Pancreas (tissue), 10 donors: ENCODE measurements at places on chromosomes 4 and X.

DNA sequence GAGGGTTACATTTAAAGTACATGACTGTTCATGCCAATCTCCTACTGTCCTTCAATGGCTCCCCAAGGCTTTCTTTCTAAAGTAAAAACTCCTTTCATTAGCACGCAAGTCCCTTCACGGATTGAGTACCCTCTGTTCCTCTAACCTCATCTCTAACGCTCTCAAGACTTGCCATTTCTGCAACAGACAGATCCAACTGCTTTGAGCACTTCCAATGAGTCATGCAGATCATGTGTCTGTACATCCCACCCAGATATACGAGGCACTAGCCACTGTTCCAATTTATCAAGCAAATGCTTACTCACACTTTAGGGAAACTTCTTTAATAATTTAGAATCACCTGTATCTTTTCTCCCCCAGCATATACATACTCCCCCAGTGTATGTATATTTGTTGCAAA is 332.5 kb upstream of the ZFP42 start:
- DNase-seq = no peak

DNA sequence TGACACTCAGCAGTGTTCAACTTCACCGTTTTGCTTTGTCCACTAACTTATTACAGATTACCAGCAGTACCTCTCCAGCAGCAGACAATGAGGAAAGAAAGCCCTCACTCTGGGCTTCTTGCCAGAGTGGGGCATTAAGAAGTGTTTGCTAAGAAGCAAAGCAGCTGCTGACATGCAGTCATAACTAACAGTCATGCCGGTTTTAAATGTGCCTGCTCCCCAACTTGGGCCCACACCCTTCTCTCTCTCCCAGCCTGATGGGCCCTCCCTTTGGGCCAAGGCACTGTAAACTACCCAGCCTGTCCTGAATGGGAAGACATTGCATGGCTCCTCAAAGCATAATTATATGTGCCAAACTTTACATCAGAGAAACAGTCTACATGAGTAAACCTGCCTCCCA is 54.6 kb upstream of the HHIP start:
- no peak for DNase-seq

- DNase-seq = no peak
These were observed 97.2 kb downstream of the CEP44 start for GRCh38 chr4:174380699-174381439.

DNA sequence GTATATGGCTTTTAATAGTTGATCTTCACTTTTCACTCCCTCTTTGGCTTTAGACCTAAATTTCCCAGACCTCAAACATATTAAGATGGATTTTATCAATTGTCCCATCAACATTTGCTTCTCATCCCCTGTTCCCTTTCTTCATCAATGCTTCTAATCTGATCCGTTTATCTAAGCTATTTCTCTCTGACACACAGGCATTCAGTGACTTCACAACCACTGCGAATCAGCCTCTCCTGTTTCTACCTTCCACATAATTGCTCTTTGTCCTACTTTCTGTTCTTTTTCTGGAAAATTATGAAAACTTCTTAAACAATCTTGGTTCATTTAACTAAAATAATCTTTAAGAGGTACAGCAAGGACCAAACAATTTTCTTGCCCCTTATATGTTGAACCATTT is 115.2 kb downstream of the GLRA3 start:
- no peak for DNase-seq

DNA sequence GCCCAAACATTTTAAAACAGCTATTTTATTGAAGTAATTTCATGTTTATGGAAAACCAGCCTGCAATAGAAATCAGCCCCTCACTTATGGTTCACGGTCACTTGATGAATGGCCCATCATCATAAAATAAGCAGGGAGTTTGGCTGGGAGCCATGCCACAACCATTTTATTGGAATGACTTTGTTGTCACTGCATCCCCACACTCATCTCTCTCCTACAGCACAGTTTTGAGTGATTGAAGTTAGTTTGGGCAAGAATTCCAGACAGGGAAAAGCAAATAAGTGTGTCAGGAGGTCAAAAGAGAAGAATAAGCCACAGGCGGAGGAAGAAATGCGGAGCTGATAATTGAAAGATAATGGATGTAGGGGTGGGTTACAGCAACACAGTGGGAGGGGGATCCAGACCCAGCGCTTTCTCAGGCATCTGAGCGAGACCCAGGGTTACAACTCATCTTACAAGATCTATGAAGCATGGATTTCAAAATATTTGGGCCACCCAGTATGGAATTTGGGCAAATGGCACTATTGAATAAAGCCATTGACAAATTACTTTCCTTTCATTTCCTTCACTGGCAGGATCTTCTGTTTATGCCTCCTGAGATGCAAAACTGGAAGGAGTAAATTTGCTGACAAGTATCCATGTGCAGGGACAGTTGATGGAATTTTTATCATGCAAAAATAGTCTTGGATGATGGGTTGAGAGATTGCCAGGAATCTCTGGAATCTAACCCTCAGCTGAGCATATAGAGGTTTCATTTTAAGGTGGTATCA is 100.8 kb downstream of the SHROOM3 start:
- DNase-seq = no peak

DNA sequence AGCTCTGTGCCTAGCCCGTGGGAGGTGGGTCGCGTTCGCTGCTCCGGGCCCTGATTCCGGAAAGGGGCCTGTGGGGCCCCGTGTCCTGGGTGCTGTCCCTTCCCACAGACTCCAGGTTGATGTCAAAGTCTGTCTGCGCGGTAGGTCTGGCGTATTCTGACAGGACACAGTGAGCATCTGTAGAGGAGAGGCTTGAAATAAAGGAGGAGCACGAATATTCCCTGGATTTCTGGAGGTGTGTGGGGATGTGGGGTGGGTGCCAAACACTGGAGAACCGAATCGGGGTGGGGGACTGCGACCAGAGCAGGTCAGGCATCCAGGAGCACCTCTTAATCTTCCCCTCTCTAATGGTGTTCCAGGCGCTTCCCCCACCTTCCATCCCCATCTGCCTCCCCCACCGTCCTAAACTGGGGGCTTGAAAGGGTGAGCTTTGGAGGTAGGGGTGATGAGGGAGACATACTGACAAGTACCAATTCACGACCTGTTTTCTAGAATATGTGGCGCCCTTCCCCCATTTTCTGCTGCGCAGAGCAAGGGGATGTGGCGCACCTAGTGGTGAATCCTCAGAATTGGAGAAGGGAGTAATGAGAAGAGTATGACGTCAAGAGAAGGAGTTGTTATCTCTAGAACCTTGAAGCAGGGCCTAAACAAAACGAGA is 877 bp downstream of the GPRASP1 start:
- no peak for DNase-seq
